Activated naive CD4-positive, alpha-beta T cell treated with anti-CD3 and anti-CD28 coated beads, Interleukin-2, amount 50 U/mL, for 16 hours (primary cell): ENCODE measurements at places on chromosomes 4 and X.

GRCh38 chr4:38313175-38313574 lies 350.8 kb upstream of the KLF3 start:
- no peak for DNase-seq

DNA sequence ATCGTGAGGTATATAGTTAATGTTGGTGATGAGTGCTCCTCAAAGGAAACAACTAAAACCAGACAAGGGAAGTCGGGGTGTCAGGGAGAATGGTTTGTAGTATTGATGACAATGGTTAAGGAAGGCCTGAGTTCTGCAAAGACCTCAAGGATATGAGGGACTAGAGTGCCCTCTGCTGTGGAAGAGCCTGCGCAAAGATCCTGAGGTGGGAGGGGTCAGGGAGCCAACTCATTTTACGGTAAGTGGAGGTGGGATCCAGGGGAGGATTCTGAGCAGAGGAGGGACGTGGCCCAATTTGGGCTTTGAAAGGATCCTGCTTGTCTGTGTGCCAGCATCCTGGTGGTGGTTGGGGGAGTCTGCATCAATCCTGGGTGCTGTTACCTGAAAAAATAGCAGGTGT lies 11.3 kb downstream of the UBA1 start:
- no peak for DNase-seq

GRCh38 chrX:56505866-56506265 lies 57.6 kb upstream of the UBQLN2 start:
- no peak for DNase-seq

DNA sequence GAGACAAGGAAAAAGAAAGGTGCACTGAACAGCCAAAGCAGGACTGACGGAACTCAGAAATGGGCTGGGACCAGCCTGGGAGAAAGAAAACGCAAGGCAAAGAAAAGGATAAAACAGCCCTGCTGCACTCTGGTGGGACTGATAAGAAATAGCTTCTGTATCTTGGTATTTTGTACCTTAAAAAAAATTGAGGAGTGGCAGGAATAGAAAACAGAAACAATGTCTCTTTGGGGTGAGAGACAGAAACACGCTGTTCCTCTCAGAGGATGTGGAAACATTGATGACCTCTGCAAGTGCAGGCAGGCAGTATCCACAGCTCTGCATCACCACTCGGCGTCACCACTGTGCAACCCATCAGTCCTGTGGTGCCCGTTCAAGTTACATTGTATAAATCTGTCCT lies 152.5 kb upstream of the SPRY1 start:
- DNase-seq = no peak

DNA sequence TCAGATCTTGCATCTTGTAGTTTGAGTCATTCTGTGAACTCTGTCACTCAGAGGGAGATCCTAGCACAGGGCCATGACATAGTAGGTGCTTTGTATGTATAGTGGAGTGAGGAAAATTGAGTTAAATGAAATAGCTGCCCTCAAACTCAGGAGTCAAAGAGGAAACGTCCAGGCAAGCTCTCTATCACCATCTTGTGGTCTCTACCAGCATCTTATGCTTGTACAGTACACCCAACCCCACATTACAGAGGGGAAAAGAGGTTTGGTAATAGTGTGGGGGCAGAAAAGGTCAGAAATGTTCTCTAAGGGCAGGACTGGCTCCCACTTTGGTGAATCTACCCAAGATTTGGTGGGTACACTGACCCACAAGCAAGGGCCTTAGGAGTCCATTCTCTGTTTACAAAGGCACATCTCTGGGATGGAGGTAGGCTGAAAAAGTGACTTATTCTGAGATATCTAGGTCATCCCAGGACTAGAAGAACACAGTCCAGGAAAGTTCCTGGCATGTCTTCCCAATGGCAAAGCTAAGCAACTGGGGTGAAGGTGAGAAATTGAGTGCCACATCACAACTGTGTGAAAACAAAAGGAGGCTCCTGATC lies 131.8 kb downstream of the OR13H1 start:
- no peak for DNase-seq

DNA sequence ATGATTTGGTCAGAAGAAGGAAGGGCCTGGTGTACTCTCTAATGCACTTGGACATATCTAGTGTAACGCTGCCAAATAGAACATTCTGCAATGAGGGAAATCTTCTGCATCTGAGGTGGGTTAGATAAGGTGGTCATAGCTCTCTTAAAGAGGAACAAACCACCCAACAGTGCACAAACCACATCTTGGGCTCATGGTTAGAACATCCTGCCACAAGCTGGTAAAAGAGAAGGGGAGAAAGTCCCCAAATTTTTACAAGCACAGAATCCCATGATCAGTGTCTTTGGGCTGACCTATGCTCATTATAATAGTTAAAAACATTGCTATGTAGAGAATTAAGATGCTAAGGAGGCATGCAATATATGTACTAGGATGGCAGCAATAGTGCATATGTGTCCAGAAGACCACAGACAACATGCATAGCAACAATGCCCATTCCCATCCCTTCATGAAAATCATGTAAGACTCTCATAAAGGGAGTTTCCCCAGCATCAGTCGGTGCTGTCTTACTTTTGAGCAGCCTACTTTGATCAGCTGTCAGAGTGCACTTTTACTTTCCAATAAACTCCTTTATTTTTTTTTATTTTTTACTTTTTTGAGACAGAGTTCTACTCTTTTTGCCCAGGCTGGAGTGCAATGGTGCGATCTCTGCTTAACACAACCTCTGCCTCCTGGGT lies 99.7 kb upstream of the SLC7A11 start:
- DNase-seq = no peak

DNA sequence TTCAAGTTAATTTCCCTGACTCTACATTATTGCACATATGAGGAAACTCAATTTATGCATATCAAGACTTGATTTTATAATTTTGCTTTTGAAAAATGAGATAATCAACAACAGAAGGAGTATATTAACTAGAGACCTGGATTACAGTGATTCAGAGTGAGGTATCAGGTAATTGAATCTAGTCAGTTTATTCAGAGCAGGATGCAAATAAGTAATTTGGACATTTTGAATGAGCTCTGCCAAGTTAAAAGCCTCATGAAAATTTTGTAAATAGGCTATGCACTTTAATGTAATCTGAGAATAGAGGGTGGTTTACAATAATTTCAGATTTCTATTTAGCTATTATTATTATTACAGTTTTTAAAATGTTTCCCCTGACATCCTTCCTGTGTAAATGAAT lies 203.7 kb upstream of the EMCN start:
- no peak for DNase-seq

GRCh38 chr4:110705440-110705782 lies 82.5 kb upstream of the PITX2 start:
- DNase-seq = no peak

DNA sequence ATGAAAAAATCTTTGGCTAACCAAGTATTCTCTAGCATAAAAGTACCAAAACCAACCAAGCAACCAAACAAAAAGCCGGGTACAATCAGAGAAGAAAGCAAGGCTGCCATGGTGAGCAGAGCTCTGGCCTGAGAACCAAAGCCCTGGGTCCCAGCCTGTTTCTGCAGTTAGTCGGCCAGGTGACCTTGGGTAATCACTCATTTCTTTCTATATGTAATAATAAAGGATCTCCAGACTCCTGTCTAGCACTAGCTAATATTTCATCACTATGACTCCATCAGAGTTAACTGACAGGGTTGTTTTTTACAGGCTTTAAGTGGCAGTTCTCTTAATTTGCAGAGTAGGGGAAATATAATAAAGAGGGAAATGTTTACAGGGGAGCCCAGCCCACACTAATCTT lies 34.0 kb upstream of the RASGEF1B start:
- no peak for DNase-seq

- no peak for DNase-seq
Measured at GRCh38 chr4:17132226-17132625, 233.8 kb upstream of the LDB2 start.

GRCh38 chr4:87543835-87544461 lies 14.8 kb upstream of the SPARCL1 start:
- no peak for DNase-seq

DNA sequence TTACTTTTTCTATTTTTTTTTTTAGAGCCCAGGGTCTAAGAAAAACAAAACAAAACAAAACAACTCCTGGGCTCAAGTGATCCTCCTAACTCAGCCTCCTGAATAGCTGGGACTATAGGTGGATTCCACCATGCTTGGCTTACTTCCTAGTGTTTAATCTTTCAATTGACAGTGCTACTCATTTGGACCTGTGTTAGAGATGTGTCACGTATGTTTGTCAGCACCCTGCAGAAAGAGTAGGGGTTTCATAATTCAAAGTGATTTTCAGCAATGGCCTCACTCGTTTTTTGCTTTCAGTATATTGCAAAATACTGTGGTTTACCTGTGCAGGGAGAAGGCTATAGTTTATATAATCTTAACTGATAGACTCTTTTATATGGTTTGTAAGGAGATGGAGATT lies 71.6 kb upstream of the TEX13D start:
- no peak for DNase-seq

DNA sequence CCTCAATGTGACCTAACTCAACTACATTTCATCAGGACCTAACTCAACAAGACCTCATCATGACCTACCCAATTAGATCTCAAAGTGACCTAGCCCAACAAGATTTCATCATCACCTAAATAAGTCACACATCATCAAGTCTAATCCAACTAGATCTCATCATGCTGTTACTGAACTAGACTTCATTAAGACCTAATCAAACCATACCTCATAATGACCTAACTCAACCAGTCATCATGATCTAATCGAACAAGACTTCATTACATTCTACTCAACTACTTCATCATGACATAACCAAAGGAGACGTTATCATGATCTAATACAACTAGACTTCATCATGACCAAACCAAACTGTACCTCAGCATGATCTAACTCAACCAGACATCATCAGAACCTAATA lies 82.8 kb downstream of the DHRSX start:
- no peak for DNase-seq

DNA sequence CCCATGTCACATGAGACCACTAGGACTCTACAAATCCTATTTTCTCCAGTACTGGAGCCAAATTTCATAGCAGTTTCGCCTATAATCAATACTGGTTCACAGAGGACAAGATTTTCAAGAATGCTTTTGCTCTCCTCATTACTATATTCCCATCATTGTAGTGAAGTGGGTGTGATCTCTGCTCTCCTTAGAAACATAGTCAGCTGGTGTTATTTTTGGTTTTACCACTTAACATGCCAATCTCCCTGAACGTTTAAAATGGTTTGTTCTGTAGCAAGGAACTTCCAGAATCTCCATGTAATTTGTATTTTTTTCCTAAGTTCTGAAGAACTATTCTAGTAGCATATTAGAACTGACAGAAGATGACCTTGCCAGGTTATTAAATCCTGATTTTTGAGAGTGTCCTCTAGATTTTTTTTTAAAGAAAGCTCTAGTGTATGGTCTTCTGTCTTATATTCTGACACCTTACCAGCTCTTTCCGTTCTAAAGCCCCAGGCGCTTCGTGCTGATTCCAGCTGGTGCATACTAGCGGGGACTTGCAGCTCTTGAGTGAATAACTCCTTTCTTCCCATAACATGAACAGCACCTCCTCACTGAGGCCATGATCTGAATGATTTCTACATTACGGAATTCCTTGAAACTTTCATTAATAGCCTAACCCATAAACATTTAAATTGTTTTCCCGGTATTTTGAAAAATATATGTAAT lies 1372.9 kb downstream of the TECRL start:
- DNase-seq = no peak

DNA sequence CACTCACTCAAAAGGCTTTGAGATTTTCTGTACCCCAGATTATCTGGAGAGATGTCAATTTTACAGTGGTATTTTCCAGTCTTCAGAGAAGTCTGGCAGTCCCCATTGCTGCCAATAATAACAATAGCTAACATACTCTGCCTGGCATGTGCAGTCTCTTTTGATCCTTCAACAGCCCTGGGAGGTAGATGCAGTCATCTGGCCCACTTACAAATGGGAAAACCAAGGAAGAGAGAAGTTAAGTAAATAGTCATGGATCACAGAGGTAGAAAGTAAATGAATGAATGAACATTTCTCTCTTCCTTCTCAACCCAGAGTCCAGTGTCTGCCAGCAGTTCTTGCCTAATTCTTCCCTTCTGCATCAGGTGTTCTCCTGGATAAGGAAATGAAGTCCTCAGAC lies 113.0 kb upstream of the EDNRA start:
- DNase-seq = no peak

- DNase-seq = no peak
Measured at GRCh38 chr4:60562334-60562733, 637.8 kb upstream of the ADGRL3 start.

- DNase-seq = no peak
Measured at GRCh38 chr4:157358439-157358838, 137.9 kb downstream of the GRIA2 start.

GRCh38 chr4:16218950-16219349 lies 7.3 kb downstream of the TAPT1 start:
- no peak for DNase-seq

DNA sequence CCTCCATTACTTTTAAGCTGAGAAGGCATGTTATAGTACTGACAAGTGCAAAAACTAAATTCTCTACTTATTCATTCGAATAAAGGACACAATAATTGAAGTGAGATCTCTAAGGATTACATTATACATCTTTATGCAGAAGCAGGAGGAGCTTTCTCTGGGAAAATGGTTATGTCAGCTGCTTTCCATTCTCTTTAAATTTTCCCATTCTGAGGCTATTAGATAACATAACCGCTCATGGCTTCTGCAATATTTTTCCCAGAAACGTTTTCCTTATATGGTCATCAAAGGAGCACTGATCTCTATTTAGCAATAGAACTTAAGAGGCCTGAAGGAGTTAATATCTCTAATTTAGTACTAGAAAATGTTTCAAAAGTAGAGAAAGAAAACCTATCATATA lies 221.6 kb downstream of the NSUN7 start:
- DNase-seq = no peak

DNA sequence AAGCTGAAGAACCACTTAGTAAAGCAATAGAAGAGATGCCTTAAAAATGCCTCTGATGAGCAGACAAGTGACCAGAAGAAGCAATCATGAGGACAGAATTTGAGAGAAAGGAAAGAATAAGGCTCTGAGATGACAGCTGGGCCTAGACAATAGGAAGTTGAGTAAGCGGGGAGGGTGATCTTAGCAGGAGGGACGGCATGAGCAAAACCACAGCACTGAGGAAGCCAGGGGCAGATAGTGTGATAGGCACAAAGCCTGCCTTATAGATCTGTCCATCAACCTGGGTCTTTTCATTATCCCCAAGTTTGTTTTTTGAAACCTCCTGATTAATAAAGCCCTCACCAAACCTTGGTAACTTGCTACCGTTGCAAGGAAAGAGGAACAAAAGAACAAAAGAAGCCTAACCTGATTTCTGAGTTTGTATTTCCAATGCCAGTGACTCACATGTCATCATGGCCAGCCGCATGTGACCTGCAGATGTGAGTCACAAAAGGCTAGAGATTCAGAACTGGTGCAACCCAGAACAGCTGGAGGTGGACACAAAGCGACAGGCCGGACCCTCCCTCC lies 55.7 kb upstream of the PPARGC1A start:
- no peak for DNase-seq

GRCh38 chrX:22999696-23000223 lies at the start of gene DDX53:
DDX53 (plus strand) TSS chrX:22999960; CDS start chrX:23000058, 98 bp downstream.
- no peak for DNase-seq

DNA sequence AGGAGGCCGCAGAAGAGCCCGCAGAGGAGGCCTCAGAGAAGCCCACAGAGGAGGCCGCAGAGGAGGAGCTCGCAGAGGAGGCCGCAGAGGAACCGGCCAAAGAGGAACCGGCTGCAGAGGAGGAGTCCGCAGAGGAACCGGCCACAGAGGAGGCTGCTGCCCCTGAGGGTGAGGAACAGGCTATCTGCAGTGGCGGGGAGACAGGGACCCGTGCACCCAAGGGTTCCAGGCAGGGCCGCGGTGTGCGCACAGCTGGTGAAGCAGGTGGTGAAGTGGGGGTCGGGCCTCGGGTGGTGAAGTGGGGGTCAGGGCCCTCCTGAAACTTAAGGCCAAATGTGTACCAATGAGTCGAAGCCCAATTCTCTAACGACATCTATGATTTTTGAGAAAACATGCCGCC lies 1.1 kb downstream of the CT47C1 start:
- no peak for DNase-seq
